ENCODE measurements at places on chromosomes 11 and 22. TPM values are rescaled to one million over a fixed set of nuclear protein-coding genes. Genes with fewer than 3 reads are reported as not detected.
A peak's percentile ranks its signal among the peaks of the same experiment; 100 is the strongest.

DNA sequence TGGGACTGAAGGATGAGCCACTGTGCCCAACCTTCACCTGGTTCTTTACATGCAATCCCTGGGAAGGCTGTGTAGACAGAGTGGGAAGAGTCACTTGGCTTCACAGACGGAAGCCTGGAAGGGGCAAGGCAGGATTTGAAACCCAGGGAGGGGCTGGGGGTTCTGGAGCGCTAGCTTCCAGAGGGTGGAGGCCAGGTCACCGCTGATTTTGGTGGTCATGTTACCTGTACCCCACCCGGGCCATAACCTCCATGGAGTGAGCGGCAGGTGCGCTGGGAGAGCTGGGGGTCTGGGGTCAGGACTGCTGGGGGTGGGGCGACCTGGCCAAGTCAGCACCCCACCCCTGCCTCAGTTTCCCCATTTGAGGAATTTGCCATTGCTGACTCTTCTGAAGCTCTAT lies 38.3 kb downstream of the PDGFB start:
- no peak overlapping the region for H3K27ac ChIP-seq
- no peaks in the 10 kb centered on the region for H3K36me3 ChIP-seq
- DNase-seq: no peak
- H3K27me3 ChIP-seq: no peaks in the 10 kb centered on the region

DNA sequence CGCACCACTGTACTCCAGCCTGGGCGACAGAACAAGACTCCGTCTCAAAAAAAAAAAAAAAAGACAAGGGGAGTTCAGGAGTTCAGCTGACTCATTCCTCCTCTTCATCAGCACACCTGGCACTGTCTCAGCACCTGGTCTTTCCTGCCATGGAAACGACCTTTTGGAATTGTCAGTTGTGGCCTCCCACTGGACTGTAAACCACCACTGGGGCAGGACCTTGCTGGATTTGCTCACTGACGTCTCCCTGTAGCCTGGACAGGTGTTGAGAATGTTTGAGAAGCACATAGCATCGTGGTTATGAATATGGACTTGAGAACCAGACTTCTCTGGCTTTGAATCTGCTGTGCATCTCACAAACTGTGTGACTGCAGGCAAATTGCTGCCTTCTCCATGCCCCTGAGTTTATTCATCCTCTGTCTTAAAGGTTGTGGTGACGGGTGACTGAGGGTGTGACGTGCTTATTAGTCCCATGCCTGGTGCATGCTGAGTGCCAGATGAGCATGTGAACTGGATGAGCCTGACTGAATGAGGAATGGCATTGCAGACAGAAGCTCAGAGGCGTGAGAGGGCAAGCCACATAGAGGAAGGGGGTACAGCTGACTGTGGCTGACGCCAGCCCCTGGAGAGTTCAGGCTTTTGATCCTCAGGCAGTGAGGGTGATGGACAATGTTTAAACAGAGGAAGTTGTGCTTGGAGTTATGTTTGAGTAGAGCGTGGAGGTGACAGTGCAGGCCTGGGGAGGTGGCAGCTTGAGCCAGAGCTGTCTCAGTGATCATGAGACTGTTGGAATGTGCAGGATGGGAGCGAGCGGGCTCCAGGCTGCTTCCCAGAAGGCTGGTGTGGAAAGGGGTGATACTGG lies 12.7 kb downstream of the TOM1 start:
- H3K27me3 ChIP-seq: no peaks in the 10 kb centered on the region
- DNase-seq: peak; percentile 67
- H3K4me1 ChIP-seq: peaks cover 60% of the 10 kb centered on the region
- H3K27ac ChIP-seq: peak overlapping the region; percentile 45
- H3K36me3 ChIP-seq: no peaks in the 10 kb centered on the region

DNA sequence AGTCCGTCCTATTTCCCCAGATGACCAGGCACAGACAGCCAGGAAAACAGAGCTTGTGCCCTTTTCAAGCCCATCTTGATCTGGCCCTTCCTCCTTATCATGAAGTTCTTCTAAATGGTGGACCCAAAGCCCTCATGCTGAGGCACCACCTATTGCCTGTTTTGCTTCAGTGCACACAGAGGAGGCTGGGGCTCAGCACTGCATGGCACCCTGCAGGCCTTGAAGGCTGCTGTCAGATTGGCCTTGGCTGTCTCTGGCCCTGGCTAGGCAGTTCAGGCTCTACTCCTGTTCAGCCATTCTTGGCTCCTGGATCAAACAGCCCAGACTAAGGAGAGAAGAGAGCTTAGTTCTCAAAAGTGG lies 49.2 kb downstream of the OTOG start:
- H3K4me1 ChIP-seq: no peaks in the 10 kb centered on the region
- no peak overlapping the region for H3K4me3 ChIP-seq
- no peak for DNase-seq
- H3K36me3 ChIP-seq: no peaks in the 10 kb centered on the region

- H3K4me1 ChIP-seq: peaks cover 6% of the 10 kb centered on the region
- H3K36me3 ChIP-seq: no peaks in the 10 kb centered on the region
- no peaks in the 10 kb centered on the region for H3K27me3 ChIP-seq
- no peak overlapping the region for H3K4me3 ChIP-seq
- no peak for DNase-seq
- H3K27ac ChIP-seq: no peak overlapping the region
Observed at GRCh38 chr11:9053316-9054035, 37.9 kb downstream of the SCUBE2 start.

GRCh38 chr11:128179039-128179438 lies 408.3 kb downstream of the ETS1 start:
- H3K27me3 ChIP-seq: no peaks in the 10 kb centered on the region
- H3K36me3 ChIP-seq: no peaks in the 10 kb centered on the region
- H3K4me3 ChIP-seq: no peak overlapping the region

- peaks cover 15% of the 10 kb centered on the region for H3K27me3 ChIP-seq
- no peaks in the 10 kb centered on the region for H3K36me3 ChIP-seq
- H3K4me1 ChIP-seq: no peaks in the 10 kb centered on the region
- no peak for DNase-seq
- no peak overlapping the region for H3K4me3 ChIP-seq
Observed at GRCh38 chr11:4213746-4214145, 119.1 kb downstream of the RRM1 start.

DNA sequence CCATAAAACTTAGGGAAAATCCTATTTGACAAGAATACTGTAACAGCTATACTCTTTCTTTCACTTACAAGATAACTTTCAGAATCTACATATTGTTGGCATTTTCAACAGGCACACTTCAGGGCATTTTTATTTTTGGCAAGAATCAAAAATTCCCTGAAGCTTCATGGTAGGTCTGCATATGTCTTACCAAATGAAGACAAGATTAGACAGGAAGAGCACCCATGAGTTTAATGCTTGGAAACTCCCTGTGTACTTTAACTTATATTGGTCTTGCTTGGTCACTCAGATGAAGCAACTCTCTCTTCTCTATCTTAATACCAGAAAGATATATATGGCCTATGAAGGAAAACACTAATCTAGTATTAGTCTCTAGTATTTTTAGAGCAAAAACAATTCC lies 137.7 kb downstream of the ATG16L2 start:
- H3K27me3 ChIP-seq: no peaks in the 10 kb centered on the region
- H3K4me3 ChIP-seq: no peak overlapping the region
- DNase-seq: no peak

- H3K27me3 ChIP-seq: no peaks in the 10 kb centered on the region
- no peak for DNase-seq
- no peaks in the 10 kb centered on the region for H3K36me3 ChIP-seq
- no peaks in the 10 kb centered on the region for H3K4me1 ChIP-seq
- H3K4me3 ChIP-seq: no peak overlapping the region
Observed at GRCh38 chr11:37511425-37511933, 913.4 kb upstream of the RAG2 start.

DNA sequence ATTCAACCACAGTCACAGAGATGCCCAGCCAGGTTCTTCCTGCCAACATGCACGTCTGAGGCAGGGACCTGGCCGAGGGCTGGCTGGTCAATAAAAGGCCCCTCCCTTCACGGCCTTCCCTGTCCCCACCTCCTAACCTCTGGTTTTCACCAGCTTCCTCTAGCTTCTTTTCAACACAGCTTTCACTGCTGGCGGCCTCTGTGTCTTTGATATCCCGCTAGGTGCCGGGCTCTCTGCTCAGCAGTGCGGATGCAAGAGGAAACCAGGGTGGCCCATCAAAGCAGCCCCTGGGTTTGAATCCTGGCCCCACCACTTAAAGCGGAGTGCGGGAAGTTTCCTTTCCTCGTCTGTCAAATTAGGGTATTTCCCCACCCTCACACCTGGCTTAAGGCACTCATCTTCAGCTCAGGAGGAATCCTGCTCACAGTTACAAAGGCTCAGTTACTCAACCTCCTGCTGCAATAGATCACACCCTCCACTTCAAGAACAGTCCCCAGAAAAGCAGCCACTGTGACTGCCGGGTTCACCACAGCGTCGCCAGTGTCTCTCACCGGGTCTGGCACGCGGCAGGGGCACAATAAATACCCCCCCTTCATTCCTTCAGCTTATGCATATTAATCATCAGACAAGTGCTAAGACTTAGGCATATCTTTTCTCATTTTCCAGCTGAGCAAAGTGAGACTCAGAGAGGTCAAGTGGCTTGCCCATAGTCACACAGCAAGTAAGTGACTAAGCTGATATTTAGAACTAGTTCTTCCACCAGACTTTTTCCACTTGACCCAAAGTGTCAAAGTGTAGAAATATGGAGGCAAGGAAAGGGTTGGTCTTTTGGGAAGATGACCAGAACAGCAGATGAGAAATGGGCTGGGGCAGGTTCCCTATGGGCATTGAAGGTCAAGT lies 45.7 kb downstream of the TXN2 start:
- peak overlapping the region; percentile 87 for H3K27ac ChIP-seq
- peak; percentile 84 for DNase-seq
- no peak overlapping the region for H3K4me3 ChIP-seq
- peaks cover 46% of the 10 kb centered on the region for H3K4me1 ChIP-seq

- peaks cover 35% of the 10 kb centered on the region for H3K4me1 ChIP-seq
- no peaks in the 10 kb centered on the region for H3K36me3 ChIP-seq
- H3K27ac ChIP-seq: peak overlapping the region; percentile 82
- H3K27me3 ChIP-seq: peaks cover 56% of the 10 kb centered on the region
- peak overlapping the region; percentile 72 for H3K4me3 ChIP-seq
- DNase-seq: peak; percentile 62
Observed at GRCh38 chr11:119315131-119316015, 1.6 kb downstream of the MCAM start.

DNA sequence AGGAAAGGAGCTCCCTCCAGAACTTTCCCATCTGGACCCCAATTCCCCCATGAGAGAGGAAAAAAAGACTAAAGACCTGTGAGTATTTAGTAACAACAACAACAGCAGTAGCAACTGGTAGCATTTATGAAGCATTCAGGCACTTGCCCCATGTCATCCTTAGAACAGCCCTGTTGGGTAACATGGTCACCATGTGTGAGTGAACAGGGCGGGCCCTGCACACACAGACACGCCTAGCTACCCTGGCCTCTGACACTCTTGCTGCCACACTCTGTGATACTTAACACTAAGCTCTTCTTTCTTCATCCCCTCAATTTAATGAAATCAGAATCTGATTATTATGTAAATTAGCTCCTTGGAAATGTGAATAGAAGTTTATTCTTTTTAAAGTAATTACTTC lies 26.1 kb upstream of the SLC25A18 start:
- no peaks in the 10 kb centered on the region for H3K36me3 ChIP-seq
- H3K4me3 ChIP-seq: no peak overlapping the region
- no peak for DNase-seq
- no peak overlapping the region for H3K27ac ChIP-seq

- DNase-seq: no peak
- H3K4me3 ChIP-seq: no peak overlapping the region
- H3K36me3 ChIP-seq: no peaks in the 10 kb centered on the region
- no peak overlapping the region for H3K27ac ChIP-seq
- H3K4me1 ChIP-seq: no peaks in the 10 kb centered on the region
- H3K27me3 ChIP-seq: peaks cover 81% of the 10 kb centered on the region
Observed at GRCh38 chr11:69696749-69697468, 6.9 kb downstream of the FGF19 start.

DNA sequence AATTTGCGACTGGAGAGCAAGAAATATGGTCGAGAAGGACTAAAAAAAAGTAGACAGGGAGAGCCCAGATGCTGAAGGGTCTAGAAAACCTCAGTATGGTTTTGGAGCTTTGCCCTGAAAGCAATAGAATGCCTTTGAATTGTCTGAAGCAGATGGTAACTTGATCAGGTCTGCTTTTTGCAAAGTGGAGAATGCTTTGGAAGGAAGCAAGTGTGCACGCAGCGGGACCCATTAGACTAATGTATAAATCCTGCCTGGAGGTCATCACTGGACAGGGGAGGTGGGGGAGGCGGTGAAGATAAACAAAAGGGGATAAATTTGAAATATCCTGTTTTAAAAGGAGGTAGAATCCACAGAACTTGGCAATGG lies 757 bp upstream of the HINFP start:
- H3K4me1 ChIP-seq: peaks cover 40% of the 10 kb centered on the region
- DNase-seq: no peak
- no peaks in the 10 kb centered on the region for H3K27me3 ChIP-seq
- H3K36me3 ChIP-seq: peaks cover 5% of the 10 kb centered on the region

- no peak for DNase-seq
- H3K36me3 ChIP-seq: no peaks in the 10 kb centered on the region
- no peak overlapping the region for H3K27ac ChIP-seq
- no peak overlapping the region for H3K4me3 ChIP-seq
- no peaks in the 10 kb centered on the region for H3K4me1 ChIP-seq
- H3K27me3 ChIP-seq: no peaks in the 10 kb centered on the region
Observed at GRCh38 chr11:31720225-31720624, 90.9 kb downstream of the PAX6 start.

DNA sequence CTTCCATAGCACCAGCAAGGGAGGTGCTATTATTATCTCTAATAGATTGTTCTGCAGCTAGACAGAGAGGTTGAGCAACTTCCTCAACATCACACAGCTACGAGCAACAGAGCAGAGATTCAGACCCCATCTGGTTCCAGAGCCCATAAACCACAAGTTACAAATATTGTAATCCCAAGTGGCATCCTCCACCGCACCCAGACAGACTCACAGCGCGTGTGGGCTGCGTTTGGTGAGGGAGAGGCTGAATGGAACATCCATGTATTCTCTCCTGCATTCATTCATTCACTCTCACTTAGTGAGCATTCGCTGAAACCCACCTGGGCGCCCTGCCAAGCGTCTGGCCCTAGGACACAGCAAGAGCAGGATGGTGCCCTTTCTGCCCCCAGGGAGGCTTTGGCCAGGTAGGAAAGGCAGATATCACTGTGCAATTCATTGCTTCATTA lies 33.5 kb downstream of the LIF start:
- H3K27ac ChIP-seq: no peak overlapping the region
- no peaks in the 10 kb centered on the region for H3K36me3 ChIP-seq
- H3K4me1 ChIP-seq: no peaks in the 10 kb centered on the region
- H3K27me3 ChIP-seq: peaks cover 3% of the 10 kb centered on the region
- DNase-seq: no peak

- no peak for DNase-seq
- peak overlapping the region; percentile 60 for H3K27ac ChIP-seq
- no peaks in the 10 kb centered on the region for H3K4me1 ChIP-seq
- no peak overlapping the region for H3K4me3 ChIP-seq
- no peaks in the 10 kb centered on the region for H3K36me3 ChIP-seq
- no peaks in the 10 kb centered on the region for H3K27me3 ChIP-seq
Observed at GRCh38 chr11:108025387-108026080, 16.8 kb downstream of the CUL5 start.

The VSTM5 gene
- total RNA-seq: 1.1 TPM

The OR51B5 gene
- total RNA-seq: not detected

The TEF gene
- 30.9 TPM for total RNA-seq

The TMPRSS5 gene
- total RNA-seq: 0.79 TPM

The FZD4 gene
- 21.7 TPM for total RNA-seq

The TESMIN gene
- total RNA-seq: 4.1 TPM

All from transverse colon (tissue), 4 donors.